Pulmonary artery endothelial cell (primary cell): ENCODE measurements at places on chromosomes 5 and 9. TPM values are rescaled to one million over a fixed set of nuclear protein-coding genes. Genes with fewer than 3 reads are reported as not detected.

Gene PAEP
- total RNA-seq: not detected in 2 replicates

Gene PHF24
- not detected in 2 replicates for total RNA-seq

Gene GRXCR2
- total RNA-seq: not detected in 2 replicates

Gene PCDHB15
- 0.26 and 0.95 TPM in 2 replicates for total RNA-seq

Gene KCNMB1
- 0.35 and 0.86 TPM in 2 replicates for total RNA-seq

Gene CYSRT1
- 0.11 and 0.46 TPM in 2 replicates for total RNA-seq

Gene SHC3
- 6.3 and 10.8 TPM in 2 replicates for total RNA-seq

Gene ST8SIA4
- 1.1 and 3.2 TPM in 2 replicates for total RNA-seq

Gene IRX2
- not detected in 2 replicates for total RNA-seq

Gene TAS2R1
- not detected in 2 replicates for total RNA-seq
